Activated CD4-positive, alpha-beta T cell treated with anti-CD3 and anti-CD28 coated beads, Interleukin-10, Interleukin-2, amounts not matched to agents 100 ng/mL and 50 ng/mL, durations not matched to agents 16 hours and 8 hours (primary cell): ENCODE measurements at places on chromosomes 1 and 21.
A peak's percentile ranks its signal among the peaks of the same experiment; 100 is the strongest.

- DNase-seq: no peak
Observed at GRCh38 chr1:184988506-184988905, 14.2 kb upstream of the NIBAN1 start.

DNA sequence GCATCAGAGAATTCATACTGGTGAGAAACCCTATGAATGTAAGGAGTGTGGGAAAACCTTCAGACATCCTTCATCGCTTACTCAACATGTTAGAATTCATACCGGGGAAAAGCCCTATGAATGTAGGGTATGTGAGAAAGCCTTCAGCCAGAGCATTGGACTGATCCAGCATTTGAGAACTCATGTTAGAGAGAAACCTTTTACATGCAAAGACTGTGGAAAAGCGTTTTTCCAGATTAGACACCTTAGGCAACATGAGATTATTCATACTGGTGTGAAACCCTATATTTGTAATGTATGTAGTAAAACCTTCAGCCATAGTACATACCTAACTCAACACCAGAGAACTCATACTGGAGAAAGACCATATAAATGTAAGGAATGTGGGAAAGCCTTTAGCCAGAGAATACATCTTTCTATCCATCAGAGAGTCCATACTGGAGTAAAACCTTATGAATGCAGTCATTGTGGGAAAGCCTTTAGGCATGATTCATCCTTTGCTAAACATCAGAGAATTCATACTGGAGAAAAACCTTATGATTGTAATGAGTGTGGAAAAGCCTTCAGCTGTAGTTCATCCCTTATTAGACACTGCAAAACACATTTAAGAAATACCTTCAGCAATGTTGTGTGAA is 12.8 kb downstream of the ZFP69B start:
- DNase-seq: no peak

GRCh38 chr1:209652873-209653401 is 712 bp upstream of the LAMB3 start:
- peak; percentile 39 for DNase-seq

GRCh38 chr1:164589961-164590507 is 31.1 kb downstream of the PBX1 start:
- DNase-seq: no peak

- DNase-seq: peak; percentile 68
Observed at GRCh38 chr1:7646981-7647901, 123.9 kb upstream of the VAMP3 start.

- no peak for DNase-seq
Observed at GRCh38 chr1:39214021-39214713, 9.7 kb downstream of the MACF1 start.

- no peak for DNase-seq
Observed at GRCh38 chr1:42177541-42177981, 13.0 kb upstream of the GUCA2A start.

DNA sequence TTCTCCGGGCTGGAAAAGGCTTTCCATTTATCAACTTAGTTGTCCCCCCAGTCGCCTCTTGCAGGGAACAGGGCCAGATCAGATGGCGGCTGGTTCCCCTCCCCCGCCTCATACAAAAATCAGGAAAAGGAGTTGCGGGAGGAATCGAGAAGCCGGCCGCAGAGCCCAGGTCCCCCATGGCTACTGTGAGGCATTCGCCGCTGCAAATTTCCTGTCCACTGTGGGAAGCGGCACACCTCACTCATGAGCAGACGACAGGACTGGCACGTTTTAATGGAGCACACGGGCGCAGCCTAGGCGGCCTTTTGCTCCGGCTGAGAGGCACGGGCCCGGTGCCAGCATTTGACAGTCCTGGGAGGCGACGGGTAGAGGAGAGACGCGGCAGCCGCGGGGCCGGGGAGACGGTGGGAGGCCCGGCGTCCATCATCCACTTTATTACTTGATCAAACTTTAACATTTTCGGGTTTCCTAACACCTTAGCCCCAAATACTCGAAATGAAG is 1.1 kb downstream of the GNG4 start:
- DNase-seq: no peak

GRCh38 chr1:74763807-74764206 is 30.9 kb downstream of the TYW3 start:
- peak; percentile 77 for DNase-seq

GRCh38 chr1:214415131-214415530 is 134.2 kb downstream of the SMYD2 start:
- no peak for DNase-seq

- no peak for DNase-seq
Observed at GRCh38 chr1:167369933-167370332, 148.4 kb downstream of the CD247 start.

GRCh38 chr1:201140235-201140940 is 13.4 kb upstream of the ASCL5 start:
- no peak for DNase-seq

- no peak for DNase-seq
Observed at GRCh38 chr1:46171871-46172270, 3.0 kb upstream of the TSPAN1 start.

GRCh38 chr1:155859881-155860871 is 809 bp downstream of the SYT11 start:
- DNase-seq: peak; percentile 86

- DNase-seq: no peak
Observed at GRCh38 chr1:17053086-17053684, 647 bp downstream of the SDHB start.

DNA sequence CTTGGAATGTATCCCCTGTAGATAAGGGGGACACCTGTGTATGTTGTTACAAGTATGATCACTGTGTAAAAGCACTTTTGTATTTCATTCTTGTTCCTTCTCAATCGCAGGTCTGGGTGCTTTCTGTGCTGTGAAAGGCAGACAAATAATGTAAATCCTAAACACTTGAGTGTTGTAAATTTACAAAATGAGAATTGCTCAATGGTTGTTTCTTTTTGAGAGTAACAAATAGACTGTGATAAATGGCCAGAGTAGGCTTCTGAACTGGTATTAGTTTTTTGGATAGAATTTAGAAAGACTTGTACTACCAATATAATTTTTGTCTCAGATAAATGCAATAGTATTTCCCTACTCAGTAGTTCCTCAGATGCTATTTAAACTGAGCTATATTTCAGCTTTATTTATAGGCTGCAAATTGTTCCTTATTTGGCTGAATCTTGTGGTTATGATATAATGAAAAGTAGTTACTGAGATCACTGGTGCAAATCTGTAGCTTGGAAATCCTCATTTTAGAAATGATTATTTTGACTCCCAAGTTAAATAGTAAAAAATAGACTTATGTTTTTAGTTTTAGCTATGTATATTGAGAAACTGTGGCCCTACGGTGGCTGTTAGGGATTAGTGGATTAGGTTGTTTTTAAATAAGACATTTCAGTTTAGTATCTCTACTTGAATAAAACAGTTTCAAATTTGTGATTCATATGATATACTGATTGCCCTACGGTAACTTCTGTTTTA is 9.2 kb downstream of the BACH1 start:
- no peak for DNase-seq
